ENCODE measurements at places on chromosomes 1 and 21. TPM values are rescaled to one million over a fixed set of nuclear protein-coding genes. Genes with fewer than 3 reads are reported as not detected.

Gene SH2D1B
- 0.10 TPM for total RNA-seq

Gene CLEC20A
- not detected for total RNA-seq

Gene RNF186
- not detected for total RNA-seq

Gene IGSF21
- not detected for total RNA-seq

Gene RHOU
- total RNA-seq, result not detected

DNA sequence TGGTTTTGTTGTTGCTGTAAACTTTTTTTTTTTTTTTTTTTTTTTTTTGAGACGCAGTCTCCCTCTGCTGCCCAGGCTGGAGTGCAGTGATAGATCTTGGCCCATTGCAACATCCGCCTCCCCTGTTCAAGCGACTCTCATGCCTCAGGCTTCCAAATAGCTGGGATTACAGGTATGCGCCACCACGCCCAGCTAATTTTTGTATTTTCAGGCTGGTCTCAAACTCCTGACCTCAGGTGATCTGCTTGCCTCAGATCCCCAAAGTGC lies 78.9 kb upstream of the SLC45A1 start:
- DNase-seq, result peak; percentile 59
